ENCODE measurements at places on chromosomes 7 and 10.

DNA sequence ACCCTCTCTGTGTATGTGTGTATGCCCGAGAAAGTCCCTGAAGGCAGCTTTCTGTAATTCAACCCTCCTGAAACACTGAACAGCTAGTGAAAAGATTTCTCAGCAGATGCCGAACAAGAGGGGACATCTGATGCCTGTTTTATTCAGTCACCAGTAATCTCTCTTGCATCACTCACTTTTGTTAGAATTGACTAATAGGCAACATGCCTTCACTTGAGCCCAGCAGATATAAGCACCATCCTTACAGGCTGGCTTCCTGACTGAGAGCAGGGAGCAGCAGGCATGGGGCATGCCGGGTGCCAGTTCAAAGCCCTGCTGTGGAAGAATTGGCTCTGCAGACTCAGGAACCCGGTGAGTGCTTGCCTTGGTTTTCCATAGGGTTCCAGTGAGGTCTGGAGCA, at the start of gene ABCA13:
Gene ABCA13, plus strand, starts transcription at position 257 of the 400 bp plus-strand sequence. Its CDS starts 26 bp downstream, at position 283.
- no peak for DNase-seq

GRCh38 chr7:69751026-69751425, 152.8 kb downstream of the AUTS2 start:
- no peak for DNase-seq

GRCh38 chr7:90618876-90619275, 22.8 kb downstream of the CDK14 start:
- DNase-seq, result no peak

- DNase-seq, result no peak
These were observed 159.1 kb downstream of the ARHGAP12 start for GRCh38 chr10:31769564-31769963.

GRCh38 chr7:151992375-151992774, 33.1 kb upstream of the GALNT11 start:
- peak; percentile 49 for DNase-seq

DNA sequence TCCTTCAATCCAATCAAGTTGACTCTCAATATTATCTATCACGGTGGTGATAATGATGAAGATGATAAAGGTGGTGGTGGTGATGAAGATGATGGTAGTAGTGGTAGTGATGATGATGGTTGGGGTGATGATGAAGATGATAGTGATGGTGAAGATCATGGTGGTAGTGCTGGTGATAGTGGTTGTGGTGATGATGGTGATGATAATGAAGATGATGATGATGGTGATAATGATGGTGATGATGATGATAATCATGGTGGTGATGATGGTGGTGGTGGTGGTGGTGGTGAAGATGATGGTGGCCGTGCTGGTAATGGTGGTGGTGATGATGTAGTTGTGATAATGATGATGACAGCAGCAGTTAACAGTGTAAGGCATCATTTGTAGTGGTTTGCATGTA, 29.8 kb upstream of the SDK1 start:
- DNase-seq, result no peak

DNA sequence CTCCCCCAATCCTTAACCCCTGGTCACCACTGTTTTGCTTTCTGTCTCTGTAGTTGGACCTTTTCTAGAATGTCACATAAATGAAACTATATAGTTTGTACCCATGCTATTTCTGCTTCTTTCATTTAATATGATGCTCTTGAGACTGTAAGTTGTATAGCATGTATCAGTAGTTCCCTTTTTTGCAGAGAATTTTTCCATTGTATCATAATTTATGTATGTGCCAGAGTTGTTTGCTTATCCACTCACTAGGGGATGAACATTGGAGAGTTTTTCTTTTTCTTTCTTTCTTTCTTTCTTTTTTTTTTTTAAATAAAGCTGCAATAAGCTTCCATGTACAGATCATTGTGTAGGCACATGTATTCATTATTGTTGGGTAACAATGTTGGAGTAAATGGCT, 544.8 kb downstream of the CNTNAP2 start:
- DNase-seq, result no peak

DNA sequence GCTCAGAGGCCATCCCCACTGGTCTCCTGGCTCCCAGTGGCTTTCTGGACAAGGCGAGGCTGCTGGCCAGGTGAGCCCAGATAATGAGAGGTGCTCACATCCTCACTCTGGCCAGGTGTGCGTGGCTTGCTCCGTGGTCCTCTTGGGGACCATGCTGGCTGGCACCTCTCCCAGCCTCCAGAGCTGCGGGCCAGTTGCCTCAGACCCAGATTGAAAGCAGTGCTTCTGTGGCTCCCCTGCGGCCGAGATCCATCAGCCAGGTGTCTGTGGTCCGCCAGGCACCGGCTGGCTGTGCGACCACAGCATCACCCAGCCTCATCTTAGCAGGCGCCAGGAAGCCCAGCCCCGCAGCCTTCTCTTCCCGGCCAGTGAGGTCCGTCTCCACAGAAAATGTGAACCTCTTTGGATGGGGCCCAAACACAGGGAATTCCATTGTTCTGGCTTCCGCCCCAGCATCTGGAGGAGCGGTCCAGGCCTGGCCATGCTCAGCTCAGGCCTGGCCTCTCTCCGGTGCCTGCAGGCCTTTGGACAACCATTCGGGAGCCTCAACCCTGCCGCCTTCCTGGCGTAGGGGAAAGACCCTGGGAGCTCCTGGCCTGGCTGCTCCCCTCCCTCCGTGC, 5.2 kb upstream of the TTYH3 start:
- DNase-seq, result no peak

DNA sequence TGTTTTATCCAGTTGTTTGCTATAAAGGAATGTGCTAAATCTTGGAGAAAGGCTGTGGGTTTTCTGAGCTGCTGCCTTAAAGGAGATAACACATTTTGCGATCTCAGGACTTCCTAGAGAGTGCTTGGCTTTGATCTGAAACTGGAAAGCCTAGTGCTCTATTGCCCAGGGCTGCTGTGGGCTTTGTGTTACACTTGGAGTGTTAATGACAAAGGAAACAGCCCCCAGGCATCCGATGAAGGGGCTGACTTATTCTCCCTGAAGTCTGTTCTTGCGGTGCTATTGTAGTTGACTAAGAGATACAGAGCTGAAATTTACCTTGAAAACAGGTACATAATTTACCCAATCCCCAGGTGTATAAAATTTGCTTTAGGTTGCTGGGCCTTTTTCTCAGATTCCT, 74.5 kb downstream of the SND1 start:
- DNase-seq, result no peak

DNA sequence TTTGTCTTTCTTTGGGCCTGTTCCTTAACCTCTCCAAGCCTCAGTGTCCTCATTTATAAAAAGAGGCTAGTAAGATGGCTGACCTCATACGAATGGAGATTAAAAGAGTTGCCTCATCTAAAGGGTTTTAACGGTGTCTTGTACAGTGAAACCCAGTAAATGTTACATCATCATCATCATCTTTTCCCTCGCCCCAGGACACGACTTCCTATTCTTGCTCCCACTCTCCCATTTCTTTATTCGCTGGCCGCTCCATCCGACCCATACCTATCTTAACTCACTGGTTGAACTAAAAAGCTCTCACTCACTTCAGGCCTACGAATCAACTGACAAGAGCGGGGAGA, 554 bp downstream of the FRA10AC1 start:
- DNase-seq, result peak; percentile 15

- DNase-seq, result no peak
These were observed 60.8 kb downstream of the OGDH start for GRCh38 chr7:44667190-44667589.

GRCh38 chr10:93435621-93436397, 46.3 kb downstream of the MYOF start:
- no peak for DNase-seq

DNA sequence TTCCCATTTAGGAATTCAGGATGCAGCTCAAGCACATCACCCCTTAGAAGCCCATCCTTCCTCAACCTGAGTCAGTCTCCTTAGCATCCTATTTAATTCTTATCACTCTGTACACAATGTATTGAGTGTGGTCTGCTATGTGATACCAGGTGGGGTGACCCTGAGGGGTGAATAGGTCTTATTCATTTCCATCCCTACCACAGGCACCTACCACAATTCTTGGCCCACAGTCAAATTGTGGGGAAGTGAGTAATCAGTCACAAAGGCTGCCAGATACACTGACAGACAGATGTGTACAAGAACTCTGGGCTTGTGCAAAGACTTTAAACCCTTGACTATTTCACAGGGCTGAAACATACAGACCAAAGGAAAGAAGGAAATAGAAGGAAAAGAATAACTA, 560.5 kb downstream of the PARD3 start:
- DNase-seq, result no peak

DNA sequence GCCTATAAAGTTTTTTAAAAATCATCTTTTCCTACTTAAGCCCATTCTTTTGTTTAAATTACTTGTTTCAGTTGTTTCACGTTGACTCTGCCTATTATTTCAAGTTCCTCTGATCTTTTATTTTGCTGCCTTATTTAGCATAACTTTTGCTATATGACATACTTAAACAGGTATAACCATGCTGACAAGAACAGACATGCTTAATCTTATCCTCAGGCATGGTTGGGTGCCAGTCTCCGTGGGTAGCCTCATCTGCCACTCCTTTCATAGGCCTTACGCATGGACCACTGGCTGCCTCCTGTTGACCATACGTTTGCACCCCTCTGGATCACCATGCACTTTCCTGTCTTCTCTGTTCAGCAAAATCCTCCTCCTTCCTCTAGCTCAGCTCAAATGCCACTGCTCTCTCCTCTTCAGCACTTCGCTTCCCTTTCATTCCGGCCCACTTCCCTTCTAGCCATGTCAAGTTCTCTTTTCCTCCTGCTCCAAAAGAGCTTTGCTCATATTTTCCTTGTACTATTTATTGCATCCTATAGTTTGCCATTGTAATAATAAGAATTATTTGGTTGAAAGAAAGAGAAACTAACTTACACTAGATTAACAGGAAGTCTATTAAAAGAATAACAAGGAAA, 10.0 kb upstream of the TSPAN33 start:
- no peak for DNase-seq

DNA sequence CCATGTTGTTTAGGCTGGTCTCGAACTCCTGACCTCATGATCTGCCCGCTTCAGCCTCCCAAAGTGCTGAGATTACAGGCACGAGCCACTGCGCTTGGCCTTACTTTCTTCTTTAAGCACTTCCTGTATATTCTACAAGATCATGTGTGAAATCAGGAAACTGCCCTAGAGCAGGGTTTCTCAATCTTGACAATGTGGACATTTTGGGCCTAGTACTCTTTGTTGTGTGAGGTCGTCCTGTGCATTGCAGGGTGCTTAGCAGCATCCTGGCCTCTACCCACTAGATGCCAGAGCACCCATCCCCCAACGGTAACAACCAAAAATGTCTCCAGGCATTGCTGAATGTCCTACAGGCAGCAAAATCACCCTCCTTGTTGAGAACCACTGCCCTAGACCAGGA, 24.7 kb downstream of the RRP12 start:
- DNase-seq, result no peak

DNA sequence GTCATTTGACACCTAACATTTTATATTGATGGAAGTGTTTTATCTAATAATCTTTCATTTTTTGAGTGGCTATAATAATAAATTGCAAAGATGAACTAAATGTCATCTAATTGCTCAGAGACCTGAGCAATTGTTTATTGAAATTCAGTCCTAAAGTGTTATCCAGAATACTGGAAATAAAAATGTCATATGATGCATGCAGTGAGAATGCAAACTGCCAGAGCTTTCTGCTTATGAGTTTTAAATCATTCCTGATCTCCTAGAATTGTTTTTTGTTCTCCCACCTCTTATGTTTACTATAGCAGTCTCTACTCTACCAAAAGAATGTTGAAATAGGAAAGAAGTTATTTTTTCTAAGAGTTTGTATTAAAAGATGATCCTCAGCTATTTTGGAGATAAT, 116.7 kb downstream of the FOXP2 start:
- DNase-seq, result no peak

DNA sequence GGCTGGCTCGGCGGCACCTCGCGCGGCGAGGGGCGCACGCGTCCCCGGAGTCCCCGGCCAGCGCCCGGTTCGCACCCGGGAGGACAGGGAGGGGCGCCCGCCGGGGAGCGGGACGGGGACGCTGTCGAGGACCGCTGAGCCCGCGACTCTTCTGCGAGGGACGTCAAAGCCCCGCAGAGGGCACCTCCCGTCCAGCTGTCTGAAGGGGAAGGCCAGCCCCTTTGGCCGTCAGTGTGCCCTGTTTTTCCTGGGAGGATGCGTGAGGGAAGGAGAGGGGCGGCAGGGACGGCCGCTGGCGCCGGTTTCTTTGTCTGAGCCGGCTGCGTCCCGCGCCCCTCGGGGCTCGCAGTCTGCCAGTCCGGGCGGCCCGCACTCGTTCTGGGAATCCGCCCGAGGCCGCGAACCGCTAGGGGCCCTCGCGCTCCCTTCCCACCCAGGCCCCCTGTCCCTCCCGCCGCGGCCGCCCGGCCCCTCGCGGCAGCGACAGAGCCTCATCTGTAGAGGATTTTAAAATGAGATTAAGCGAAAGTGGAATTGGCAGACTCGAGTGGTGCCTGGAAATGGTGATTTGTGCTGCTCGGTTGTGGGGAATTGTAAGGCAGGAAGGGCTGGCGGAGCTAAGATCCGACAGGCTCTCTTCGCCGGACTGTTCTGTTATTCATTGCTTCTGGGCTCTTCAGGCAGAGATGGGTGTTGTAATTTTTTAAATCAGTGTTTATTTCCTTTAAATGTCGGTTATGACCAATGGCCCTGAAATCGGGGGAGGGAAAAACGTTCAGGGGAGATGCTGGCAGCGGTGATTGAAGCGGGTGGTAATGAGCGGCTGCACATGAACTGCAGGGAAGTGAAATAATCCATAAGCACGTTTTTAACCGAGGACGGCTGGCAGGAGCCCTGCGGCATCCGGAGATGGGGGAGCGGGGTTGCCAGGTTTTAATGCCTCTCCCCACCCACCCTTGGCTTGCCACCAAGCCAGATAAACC, 618 bp upstream of the RELN start:
- DNase-seq, result peak; percentile 3

- DNase-seq, result no peak
These were observed 25.5 kb upstream of the BAG3 start for GRCh38 chr10:119625570-119626280.

DNA sequence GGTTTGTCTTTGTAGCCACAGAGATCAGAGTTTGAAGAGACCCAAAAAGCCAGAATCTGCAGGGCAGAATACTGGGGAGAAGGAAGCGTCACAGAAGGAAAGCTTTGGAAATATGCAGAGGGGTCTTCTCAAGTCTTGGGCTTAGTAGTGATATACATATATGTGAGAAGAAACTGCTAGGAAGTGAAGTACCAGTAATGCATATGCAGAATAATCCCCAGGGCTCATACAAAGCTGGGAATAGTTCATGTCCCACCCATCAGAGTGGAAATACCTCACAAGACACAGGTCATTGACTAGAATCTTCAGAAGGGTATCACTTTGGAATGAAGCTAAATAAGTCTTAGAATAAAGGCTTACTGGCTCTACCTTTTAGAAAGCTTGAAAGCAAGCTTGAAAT, 39.6 kb downstream of the C10orf71 start:
- no peak for DNase-seq

- DNase-seq, result no peak
These were observed 90.0 kb downstream of the PTPRN2 start for GRCh38 chr7:158497627-158498026.

GRCh38 chr7:128673571-128673970, 1.5 kb downstream of the GARIN1A start:
- DNase-seq, result no peak

- DNase-seq, result no peak
These were observed 676.4 kb upstream of the ANKRD30A start for GRCh38 chr10:36448760-36449691.

GRCh38 chr10:114974625-114975024, 36.6 kb downstream of the TRUB1 start:
- DNase-seq, result no peak

GRCh38 chr10:13321576-13321975, 21.7 kb upstream of the PHYH start:
- DNase-seq, result no peak

Measured in activated CD4-positive, alpha-beta T cell treated with anti-CD3 and anti-CD28 coated beads, Interleukin-2, amount 50 U/mL, for 48 hours (primary cell).